Activated T-helper 1 cell treated with Interleukin-2 at 50 U/mL for 16 hours (primary cell): ENCODE measurements at places on chromosomes 4 and X.

- no peak for DNase-seq
These were observed 217.6 kb upstream of the TTC29 start for GRCh38 chr4:147163311-147163710.

GRCh38 chr4:152994038-152994437 is 57.9 kb downstream of the FHDC1 start:
- DNase-seq = no peak

- DNase-seq = no peak
These were observed 2.8 kb downstream of the PCDH19 start for GRCh38 chrX:100407147-100407783.

DNA sequence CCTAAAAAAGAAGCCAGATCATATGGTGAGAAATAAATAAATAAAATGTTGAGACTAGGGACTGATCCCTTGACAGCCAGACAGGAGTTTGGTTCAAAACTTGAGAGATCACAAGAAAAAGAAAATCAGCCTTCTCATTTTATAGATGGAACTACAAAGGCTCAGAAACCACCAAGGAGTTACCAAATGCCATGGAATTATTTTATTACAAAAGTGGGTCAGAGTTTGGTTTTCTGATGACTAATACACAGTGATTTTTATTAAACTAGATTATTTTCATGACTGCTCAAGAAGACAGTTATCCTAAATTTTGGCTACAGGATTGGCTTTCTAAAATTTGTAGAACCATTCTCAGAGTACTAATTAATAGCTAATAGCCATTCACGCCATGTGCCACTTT is 6.2 kb downstream of the CXCL1 start:
- no peak for DNase-seq

DNA sequence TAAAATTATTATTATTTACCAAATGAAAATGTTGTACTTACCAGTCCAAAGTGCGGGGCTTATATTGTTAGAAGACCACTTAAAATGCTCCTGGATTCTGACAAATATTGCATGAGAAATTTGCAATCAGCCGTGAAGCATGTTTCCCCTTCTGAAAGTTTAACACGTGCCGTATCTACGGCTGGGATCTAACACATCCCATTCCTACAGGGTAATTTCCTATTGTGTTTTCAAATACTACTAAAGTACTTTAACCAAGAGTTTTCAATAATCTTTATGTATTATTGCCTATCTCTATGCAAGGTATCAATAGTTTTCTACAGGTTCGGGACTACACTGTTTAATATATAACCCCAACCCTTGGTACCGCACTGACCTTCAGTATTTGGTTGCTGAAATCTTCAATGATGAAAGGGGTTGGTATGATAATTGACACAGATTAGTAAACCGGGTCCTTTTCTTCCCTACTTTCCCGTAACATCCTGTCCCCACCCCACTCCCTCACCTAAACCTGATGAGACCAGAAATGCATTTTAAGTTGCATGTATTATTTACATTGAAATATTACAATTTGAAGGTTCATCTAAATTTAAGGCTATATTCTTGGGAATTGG is 795 bp upstream of the BRWD3 start:
- DNase-seq = no peak

- DNase-seq = no peak
These were observed 19.7 kb downstream of the SLAIN2 start for GRCh38 chr4:48361012-48361400.

DNA sequence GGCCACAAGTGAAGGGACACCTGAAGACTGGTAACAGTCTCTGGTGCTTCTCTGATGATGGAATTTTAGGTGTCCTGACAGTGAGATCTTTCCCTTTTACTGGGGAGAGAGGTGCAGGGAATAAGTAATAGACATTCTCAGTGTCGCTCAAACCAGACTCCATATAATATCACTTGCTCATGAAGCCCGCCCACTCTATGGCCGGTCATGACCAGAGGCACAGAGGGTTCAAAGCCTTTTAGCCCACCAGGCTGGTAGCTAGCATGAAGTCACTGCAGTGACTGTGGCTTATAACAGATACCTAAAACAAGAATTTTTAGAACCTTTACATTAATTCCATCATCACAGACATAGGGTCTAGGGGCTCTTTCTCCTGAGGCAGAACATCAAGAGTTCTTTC is 2.9 kb downstream of the CD40LG start:
- no peak for DNase-seq

DNA sequence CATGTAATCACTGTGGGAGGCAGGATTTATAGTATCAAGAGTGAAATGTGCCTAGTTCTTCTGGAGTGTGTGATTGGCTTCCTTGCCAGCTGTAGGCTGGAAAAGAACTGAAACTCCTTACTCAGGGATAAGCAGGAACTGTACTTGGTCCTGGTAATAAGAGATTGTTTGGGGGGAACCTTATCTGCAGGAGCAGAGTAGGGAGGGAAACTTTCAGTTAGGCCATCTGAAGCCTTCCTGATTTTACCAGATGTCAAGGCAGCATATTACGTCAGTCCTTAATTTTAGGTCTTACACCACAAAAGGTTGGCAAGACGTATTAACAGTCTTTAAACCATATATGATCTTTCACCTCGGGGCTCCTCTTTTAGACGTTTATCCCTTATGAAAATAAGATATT is 231.5 kb upstream of the FMR1 start:
- no peak for DNase-seq

- DNase-seq = no peak
These were observed 16.8 kb downstream of the RS1 start for GRCh38 chrX:18654875-18655836.

DNA sequence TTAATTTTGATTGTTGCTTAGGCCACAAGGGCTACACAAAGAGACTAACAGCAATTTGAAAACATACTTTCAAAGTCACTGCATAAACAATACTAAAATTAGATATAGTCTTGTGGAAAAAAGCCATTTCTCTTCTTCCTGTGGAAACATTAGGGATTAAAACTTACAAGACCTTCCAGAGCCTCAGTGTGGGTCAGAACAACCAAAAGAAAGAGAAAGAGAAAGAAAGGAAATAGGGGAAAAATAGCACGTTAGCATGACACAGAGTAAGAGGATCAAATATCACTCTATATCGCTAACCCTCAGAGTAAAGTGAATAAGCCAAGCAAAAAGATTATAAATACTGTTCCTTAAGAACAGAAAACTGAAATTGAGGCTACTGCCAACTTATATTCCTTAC is 127.8 kb upstream of the DIAPH2 start:
- DNase-seq = no peak

GRCh38 chr4:147674073-147674472 is 9.9 kb downstream of the PRMT9 start:
- DNase-seq = no peak
